Activated gamma-delta T cell (primary cell): ENCODE measurements at places on chromosomes 11 and 22.

DNA sequence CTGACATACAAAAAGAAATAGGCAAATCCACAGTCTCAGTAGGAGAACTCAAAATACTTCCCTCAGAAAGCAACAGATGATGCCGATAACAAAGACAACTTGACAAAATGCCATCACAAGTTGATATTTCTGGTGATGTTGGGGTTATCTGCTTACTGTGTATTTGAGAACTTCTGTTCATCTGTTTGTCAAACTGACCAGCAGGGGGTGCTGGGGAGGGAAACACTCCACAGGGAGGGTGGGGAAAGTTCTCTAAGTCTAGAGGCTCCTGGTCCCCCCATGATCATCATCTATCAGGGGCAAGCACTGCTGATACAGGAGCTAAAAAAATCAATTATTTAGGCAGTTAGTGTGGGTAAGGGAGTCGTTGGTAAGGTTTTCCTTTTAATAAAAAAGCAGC lies 19.2 kb downstream of the GLYATL1 start:
- no peak for DNase-seq

GRCh38 chr11:35787013-35787504 lies 124.5 kb downstream of the TRIM44 start:
- DNase-seq, result no peak

GRCh38 chr22:49403102-49403501 lies 424.6 kb downstream of the BRD1 start:
- no peak for DNase-seq

DNA sequence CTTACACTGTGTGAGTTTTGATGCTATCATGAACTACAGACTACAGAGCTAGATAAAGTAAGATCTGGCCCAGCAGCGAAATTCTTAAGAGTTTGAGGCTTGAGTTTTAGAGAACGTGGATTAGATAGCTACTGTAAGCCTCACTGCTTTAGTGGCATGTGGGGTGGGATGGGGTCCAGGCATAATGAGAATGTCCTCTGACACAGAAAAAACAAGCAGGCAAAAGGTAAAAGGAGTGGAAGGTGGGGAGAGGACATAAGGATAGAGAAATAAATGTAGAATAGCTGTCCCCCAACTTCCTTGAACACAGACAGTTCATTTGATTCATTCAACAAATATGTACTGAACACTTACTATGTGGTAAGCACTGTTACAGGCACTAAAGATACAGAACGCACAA lies 324.5 kb upstream of the PITPNB start:
- no peak for DNase-seq

GRCh38 chr11:57143459-57143858 lies 38.3 kb upstream of the LRRC55 start:
- no peak for DNase-seq
